Stimulated activated CD4-positive, alpha-beta T cell treated with anti-CD3 and anti-CD28 coated beads, Interleukin-4, amount 100 ng/mL, for 1 hour (primary cell): ENCODE measurements at places on chromosomes 6 and 20.

DNA sequence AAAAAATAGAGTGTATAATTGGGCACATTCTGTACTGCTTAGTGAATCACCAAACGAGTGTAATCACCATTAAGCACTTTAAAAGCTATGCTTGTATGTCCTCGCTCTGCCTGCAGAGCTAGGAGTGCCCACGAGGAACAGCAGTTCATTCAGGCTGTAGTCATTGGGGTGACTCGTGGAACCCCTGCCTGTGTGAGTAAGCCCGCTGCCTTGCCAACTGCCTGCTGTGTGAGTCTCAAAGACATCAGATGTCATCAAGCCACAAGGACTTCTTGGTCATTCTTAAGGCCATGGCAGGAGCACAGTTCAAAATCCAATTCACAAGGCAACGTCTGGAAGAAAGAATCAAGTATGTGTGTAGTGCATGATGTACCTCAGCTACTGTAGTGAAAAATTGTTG is 60.4 kb downstream of the FOXO3 start:
- peak; percentile 4 for DNase-seq

GRCh38 chr20:63117661-63118302 is 98.1 kb downstream of the YTHDF1 start:
- no peak for DNase-seq

DNA sequence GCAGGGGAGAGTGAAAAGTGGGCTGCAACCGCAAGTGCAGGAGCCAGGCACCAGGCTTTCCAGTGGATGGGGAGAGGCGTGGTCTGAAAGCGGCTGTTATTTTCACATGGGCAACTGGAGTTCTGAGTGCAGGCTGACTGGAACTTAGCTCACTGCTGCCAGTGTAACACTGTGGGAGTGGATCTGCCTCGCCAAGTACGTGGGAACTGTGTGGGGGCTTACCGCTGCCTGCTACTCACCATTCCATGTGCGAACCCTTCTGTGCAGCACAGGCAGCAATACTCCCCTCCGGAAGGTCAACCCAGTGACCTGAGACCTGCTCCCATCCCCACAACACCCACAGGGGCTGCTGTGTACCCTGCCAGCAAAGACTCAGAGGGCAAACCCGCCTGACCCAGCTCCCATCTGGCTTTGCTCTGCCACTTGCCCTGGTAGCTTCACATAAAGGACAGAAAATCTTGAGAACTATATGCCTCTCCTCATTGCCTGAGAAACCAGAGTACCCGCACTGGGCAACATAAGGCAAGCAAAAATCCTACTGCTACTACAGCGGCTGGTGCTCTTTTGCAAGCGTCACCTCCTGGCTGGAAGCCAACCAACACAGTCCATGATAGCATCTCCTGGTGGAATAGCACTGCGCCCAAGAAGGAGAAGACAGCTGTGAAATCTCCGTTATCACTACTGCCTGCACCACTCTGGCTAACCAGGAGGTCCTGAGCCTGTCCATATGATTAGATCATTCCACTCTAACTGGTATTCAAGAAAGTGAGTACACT is 54.4 kb upstream of the SIRPG start:
- no peak for DNase-seq

GRCh38 chr20:8646033-8646441 is 422.9 kb upstream of the PLCB4 start:
- no peak for DNase-seq

DNA sequence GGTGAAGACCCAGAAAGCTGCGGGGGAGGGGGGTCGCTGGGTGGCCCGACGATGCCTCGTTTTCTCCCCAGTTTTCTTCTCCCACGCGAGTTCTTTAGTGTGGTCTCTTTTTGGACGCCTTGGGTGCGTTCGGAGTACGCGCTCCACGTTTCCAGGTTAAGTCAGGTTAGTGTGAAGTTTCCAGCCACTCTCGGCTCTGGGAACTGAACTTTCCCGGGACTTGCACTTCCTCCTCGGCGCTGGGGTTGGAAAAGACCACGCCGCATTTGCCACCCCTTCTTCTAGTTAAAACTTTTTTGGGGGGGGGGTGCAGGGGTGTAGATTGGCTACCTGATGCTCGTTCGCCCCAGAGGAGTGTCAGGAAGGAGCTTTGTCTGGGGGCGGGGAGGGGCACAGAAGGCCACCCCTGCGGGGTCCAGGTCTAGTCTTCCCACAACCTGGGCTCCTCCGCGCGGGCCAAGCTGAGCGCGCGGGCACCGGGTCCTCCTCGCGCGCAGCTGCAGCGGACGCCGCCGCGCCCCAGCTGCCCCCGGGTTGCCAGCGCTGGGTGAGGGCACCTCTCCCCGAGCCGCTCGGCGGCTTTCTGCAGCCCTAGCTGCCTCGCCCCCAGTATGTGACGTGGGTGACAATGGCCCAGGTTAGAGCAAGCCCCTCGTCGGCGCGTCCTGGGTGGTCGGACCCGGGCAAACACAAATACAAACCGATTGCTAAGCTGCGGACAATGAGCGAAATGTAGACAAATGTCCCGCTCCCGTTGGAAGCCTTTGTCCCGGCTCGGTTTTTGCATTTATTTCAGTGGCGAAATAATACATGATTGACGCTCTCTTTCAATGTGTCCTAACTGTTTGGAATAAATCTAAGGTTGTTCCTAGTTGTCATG is 1.7 kb upstream of the NKX2-2 start:
- no peak for DNase-seq

DNA sequence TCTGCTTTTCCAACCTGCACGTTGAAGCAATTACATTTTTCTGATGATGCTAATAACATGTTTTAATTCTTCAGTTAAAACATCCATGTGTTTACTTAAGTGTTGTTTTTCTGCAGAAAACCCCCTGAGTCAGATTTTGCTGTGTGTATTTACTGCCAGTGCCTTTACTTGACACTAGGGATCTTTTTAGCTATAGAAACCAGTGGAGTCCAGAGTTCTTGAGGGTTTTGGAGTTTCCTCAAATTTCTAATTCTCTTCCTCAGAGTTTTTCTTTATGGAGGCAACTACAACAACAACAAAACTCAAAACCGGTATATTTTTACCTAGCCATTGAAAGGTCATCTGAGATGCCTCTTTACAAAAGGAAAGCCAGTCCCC is 168.4 kb downstream of the JARID2 start:
- DNase-seq, result no peak

GRCh38 chr6:81718126-81718525 is 34.4 kb downstream of the TENT5A start:
- no peak for DNase-seq

DNA sequence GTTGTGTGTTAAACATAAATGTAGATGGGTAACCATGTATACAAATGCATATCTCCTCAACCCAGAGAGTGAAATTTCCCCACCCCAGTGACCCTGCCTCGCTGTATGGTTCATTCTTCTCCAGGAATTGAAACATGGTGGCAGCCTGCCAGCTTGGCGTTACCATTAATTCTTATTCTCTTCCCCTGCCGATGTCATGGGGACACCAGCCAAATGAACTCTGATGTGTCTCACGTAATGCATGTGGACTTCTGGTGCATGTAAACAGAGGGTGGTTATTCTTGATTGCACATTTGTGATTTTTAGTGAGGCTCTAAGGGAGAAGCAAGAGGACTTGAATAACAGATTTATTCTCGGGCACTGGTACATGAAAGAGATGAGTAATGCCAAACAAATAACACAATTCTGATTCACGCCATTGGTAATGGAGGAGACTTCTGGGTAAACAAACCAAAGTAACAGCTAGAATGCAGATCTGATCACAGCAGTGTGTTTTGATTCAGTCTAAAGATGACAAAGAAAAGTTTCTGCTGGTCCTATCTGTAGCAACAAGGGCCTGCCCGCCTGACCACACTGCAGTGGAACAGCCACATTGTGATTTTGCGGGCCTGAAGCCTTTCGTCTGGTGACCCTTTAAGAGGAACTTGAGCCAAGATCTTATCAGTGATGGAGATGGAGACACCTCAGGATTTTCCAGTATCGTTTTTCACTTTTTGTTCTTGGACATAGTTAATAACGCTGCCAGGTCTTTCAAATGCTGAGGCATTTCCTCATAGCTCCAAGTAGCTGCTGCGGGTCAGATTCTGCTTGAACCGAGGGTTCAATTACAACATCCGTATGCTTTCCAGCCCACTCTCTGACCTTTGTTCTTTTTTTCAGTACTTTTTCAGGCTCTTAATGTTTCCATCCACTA is 171.8 kb upstream of the AKAP12 start:
- DNase-seq, result no peak

- no peak for DNase-seq
These were observed 121.3 kb downstream of the TRMT11 start for GRCh38 chr6:126107475-126108166.

DNA sequence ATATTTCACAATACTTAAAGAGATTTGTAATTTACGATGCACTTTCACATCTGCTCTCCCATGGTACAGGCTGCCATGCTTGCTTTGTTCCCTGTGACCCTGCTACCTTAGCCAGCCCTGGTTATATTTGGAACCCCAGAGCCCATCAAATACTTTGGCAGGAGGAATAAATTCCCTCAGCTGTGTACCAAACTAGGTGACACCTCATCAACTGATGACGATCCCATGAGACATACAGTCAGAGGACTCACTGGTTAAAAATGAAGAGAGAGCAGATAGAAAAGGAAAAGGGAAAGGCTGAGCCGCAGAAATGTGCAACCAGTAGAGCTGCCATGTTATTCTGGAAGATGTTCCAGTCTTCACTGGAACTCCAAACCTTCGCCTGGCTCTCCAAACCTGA is 120.0 kb downstream of the SIM1 start:
- no peak for DNase-seq

DNA sequence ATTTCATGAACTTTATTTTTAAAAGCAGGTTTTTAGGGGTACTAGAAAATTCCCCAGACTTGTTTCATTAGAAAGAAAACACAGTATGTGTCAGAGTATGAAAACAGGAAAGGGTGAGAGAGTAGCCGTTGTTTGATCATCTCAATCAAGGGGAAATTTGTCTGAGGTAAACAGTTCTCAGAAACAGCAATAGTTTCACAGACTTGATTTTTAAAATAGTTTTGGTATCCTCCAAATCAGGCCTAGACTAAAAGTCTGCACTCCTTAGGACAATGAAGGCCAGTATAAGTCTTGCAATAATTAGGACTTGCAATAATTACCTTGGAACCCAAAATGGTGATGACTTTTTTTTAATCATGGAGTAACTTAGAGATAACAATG is 176.6 kb upstream of the TAB2 start:
- no peak for DNase-seq

DNA sequence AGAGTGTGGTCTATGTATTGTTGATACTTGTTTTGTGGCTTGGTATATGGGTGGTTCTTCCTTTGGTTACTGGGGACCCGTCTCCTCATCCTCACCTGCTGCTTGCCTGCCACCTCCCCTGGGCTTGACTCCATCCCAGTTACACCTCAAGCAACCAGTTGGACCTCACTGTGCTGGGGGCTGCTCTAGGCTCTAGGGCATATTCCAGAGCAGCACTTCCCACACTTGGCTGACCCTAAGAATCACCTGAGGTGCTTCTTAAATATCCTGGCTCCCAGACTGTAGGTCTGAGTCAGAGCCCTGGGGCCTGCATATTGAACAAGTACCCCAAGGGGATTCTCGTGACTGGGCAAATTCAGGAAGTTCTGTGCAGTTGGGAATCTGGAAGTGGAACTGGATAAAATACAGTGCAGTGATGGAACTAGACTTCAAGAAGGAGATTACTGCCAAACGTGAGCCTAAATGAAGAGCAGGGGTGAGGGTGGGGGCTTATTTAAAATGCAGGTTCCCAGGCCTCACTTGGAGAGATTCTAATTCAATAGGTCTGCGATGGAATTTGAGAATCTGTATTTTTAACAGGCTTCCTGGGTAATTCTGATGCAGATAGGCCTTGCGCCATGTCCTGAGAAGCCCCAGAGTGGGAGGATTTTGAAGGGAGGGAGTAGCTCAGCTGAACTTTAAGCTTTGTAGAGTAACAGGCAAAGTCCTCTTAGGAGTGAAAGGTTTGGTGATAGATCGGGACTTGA is 7.6 kb downstream of the SPATS1 start:
- DNase-seq, result no peak

DNA sequence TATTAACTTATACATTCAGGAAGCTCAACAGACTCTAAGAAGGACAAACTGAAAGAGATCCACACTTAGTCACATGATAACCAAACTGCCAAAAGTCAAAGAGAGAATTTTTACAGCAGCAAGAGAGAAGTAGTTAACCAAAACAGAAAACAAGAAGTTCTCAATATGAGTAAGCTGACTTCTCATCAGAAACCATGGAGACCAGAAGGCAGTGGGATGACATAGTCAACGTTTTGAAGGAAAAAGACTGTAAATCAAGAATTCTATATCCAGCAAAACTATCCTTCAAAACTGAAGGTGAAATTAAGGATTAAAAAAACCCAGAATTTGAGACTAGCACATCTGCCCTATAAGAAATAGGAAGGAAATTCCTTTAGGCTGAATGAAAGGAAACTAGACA is 60.4 kb downstream of the COL19A1 start:
- no peak for DNase-seq

- DNase-seq, result no peak
These were observed 452.9 kb downstream of the UTRN start for GRCh38 chr6:144737998-144738397.

GRCh38 chr6:67331304-67331703 is 1303.8 kb upstream of the ADGRB3 start:
- DNase-seq, result no peak

- DNase-seq, result peak; percentile 63
These were observed 41.3 kb downstream of the PCNA start for GRCh38 chr20:5078399-5078958.

DNA sequence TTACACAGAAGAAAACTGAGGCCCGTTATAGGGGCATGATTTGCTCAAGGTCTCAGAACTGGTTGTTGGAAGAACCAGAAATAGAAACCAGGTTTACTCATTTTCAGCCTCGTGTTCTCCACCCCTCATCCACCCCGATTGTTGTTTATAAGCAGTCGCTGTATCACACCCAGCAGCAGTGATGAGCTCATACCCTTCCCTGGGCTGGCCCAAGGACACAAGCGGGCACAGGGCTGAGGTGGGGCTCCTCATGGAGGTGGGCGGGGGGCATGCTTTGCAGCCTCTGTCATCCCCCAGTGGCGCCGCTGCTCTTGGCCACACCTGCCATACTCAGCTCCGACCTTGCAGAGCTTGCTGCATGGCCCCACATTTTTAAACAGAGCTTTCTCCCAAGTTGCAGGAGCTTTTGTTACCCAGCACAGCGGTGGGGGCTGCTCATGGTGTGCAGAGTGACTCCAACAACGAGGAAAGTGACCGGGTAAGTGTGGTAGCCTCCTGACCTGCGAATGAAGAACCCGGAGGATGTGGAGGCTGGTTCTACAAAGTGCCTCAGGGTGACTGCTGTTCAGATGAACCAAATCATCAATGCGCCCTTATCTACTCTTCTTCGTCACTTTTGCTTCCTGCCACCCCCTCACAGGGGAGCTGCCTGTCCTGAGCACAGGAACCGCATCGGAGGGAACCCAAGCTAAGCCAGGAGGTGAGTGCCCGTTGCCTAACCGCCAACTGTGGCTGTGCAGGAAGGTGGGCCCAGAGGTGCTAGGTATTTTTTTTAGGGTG is 43.6 kb upstream of the NKX2-2 start:
- DNase-seq, result peak; percentile 23

DNA sequence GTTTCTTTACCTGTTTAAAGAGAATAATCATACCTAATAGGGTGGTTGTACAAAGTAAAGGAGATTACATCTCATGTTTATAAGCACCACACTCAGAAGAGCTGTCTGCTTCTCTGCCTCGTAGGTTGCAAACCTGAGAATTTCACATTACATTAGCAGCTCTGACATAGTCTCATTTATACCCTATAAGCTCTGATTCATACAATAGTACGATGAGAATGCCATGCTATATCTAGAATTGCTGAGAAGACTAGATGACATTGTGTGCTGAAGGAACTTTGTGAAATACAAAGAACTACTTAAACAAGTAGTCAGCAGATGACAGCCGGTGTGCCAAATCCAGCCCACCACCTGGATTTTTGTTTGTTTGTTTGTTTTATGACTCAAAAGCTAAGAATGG is 121.2 kb downstream of the ADAT2 start:
- DNase-seq, result no peak
